ENCODE measurements at places on chromosomes 4 and X.

- no peak for DNase-seq
Measured at GRCh38 chr4:100069207-100069606, 119.1 kb upstream of the H2AZ1 start.

GRCh38 chrX:129791336-129791735, 11.6 kb downstream of the SASH3 start:
- no peak for DNase-seq

GRCh38 chr4:13534344-13535063, 9.8 kb downstream of the NKX3-2 start:
- DNase-seq: no peak

GRCh38 chr4:17096692-17097091, 198.2 kb upstream of the LDB2 start:
- no peak for DNase-seq

DNA sequence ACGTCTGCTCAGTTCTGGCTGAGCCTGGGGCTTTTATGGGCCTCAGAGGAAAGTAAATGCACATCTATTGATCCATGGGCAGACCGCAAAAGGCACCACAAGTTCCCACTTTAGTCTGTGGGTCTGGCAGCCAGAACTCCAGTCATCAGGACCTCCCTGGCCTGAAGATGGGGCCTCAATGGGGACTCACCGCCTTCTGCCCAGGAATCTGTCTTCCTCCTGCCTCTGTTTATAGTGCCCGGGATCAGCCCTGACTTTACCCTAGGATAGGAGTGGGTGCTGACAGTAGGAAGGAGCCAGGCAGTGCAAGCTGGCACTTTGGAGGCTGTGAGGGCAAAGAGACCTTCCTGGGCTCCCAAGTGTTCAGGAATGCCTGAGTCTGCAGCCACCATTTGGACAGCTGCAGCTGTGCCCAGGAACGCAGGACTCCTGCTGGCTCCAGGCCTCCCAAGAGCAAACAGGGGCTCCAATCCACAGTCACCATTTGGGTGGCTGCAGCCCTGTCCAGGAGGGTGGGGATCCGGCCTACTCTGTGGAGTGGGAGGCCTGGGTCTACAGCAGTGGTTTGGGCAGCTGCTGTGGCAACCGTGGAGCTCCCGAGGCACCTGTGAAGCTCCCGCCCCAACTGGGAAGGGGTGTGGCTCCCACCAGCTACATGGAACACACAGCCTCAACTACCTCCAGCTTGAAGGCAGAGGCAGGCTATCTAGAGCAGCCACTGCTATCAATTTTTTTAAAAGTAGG, 1440.9 kb upstream of the ADGRL3 start:
- no peak for DNase-seq

GRCh38 chrX:103846386-103846785, 14.3 kb upstream of the RAB9B start:
- no peak for DNase-seq

- DNase-seq: peak; percentile 14
Measured at GRCh38 chr4:74671080-74671698, 123.1 kb downstream of the BTC start.

- DNase-seq: no peak
Measured at GRCh38 chrX:38142610-38143009, 78.1 kb downstream of the SRPX start.

DNA sequence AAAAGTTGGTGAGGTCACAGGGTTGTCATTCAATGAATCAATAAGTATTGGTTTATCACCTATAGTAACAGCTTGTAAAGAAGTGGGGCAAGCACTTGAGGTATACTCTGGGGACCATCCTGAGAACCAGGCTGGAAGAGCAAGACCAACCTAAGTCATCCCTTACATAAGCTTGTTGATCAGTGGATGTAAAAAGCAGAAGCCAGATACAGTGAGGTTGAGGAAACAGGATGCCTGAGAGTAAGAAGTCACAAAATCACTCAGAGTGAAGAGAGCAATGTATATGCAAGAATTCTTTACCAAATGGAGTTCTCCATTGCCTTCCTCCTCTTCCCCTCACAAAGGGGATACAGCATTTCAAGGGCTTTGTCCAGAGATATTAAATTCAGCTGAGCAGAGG, 76.3 kb upstream of the PACRGL start:
- no peak for DNase-seq

- no peak for DNase-seq
Measured at GRCh38 chrX:47214435-47215077, 3.9 kb upstream of the CDK16 start.

DNA sequence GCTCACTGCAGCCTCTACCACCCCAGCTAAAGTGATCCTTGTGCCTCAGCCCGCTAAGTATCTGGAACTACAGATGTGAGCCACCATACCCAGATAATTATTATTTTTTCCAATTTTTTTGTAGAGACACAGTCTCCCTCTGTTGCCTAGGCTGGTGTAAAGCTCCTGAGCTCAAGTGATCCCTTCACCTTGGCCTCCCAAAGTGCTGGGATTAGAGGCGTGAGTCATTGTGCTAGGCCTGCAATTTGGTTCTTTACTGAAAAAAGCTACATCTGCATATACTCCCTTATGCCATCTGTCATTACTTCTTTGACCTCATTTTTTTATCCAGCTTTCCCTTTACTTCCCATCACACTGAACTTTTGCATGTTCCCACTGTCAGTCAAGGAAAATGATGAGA, 2012.4 kb upstream of the IGFBP7 start:
- DNase-seq: no peak

GRCh38 chrX:69361311-69361845, 142.7 kb upstream of the NALF2 start:
- DNase-seq: no peak

- DNase-seq: no peak
Measured at GRCh38 chr4:88219099-88219498, 60.7 kb upstream of the ABCG2 start.

DNA sequence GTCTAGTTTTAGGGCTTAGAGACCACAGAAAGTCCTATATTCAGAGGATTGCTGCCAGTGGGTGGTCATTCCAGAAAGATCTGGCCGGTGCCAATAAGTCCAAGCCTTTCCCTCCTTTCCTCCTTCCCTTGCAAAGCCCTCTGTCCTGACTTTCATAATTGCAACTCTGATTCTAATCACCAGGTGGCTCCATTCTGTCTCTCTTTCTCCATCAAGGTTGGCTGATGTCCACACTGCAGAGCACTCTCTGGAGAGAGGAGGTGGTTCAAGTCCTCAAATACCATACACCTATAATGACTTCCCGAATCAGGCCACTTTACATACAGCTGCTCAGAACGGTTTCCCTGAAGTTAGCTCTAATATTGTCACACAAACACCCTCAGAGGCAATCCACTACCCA, 22.4 kb upstream of the ARMCX4 start:
- no peak for DNase-seq

DNA sequence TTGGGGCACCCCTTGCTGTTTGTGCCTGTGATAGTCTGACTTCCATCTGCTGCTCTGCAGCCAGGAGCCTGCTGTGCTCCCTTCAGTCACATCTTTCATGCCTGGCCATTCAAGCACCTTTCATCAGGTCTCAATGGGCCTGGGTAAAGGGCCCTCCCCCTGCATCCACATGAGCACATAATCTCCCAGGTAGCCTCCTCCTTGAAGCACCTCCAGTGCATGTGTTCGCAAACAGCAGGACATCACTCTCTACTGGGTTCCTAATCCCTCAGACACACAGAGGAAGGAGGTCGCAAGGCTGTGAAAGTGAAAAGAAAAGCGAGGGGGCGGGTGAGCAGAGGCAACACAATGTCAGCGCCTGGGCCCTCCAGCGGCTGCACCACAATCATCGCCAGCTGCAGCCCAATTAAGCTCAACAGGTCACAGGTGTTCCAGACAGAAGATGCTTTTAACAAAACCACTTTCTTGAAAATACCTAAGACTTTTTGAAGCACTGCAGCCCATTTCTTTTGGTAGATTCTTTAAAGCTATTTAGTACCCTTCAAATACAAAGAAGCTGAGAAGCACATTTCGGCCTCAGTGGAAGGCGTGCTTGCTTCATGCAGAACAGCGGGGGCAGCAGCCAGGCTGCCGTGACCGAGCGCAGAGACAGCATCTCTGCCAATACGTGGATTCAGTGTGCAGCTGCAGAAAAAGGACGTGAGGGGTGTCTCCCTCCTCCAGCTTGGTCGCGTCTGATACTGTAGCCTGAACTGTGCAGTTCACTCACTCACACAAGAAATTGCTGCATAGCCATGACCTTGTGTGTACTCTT, 92.2 kb upstream of the SPRY1 start:
- DNase-seq: no peak

DNA sequence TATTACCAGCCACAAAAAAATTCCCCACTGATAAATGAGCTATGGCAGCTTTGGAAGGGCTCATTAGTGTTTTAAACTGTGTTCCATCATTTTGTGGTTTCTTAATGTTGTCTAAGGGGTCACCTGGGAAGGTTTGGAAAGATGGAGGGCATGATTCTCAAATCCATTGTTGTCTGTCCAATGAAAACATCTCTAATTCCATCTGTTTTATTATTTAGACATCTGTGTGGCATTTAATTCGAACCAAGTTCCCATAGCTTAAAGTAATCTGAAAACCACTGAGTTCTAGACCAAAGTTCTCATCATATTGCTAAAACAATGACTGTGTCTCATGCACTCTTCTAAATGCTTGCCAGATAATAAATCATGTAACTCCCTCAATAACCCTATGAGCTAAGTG, 103.8 kb upstream of the PPP3CA start:
- DNase-seq: no peak

GRCh38 chr4:10080589-10081217, 35.9 kb downstream of the WDR1 start:
- no peak for DNase-seq

- no peak for DNase-seq
Measured at GRCh38 chrX:128664211-128664610, 612.0 kb upstream of the ACTRT1 start.

DNA sequence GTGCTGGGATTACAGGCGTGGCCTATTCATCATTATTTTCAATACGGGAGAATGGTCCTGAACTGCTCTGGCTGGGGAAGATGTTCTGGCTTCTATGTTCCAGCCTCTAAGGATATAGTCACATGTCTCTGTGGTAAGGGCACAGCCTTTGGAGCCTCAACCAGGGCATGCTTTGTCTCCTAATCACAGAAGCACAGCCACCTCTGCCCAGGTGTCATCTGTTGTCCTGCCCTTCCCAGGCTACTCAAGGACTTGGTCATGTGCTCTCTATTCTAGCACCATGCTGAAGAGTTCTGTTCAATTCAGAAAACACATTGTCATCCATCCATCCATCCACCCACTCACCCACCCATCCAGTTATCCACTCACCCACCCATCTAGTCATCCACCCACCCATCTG, 29.5 kb downstream of the ASMTL start:
- no peak for DNase-seq

GRCh38 chr4:24433515-24434214, 150.7 kb downstream of the DHX15 start:
- no peak for DNase-seq

DNA sequence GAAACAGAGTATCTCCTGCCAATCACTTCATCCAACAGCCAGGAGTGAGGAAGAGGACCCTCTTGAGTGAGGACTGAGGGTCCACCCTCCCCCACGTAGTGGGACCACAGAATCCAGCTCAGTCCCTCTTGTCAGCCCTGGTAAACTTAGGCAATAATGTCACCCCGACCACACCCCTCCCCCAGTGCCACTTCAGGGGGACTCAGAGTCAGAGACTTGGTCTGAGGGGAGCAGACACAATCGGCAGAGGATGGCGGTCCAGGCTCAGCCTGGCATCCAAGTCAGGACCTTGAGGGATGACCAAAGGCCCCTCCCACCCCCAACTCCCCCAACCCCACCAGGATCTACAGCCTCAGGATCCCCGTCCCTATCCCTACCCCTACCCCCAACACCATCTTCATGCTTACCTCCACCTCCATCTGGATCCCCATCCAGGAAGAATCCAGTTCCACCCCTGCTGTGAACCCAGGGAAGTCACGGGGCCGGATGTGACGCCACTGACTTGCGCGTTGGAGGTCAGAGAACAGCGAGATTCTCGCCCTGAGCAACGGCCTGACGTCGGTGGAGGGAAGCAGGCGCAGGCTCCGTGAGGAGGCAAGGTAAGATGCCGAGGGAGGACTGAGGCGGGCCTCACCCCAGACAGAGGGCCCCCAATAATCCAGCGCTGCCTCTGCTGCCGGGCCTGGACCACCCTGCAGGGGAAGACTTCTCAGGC, at the start of the genes CSAG1 and MAGEA12:
CSAG1 (minus strand) TSS at position 461 of the 715 bp plus-strand sequence. CDS start 1,261 bp downstream, outside the sequence.
MAGEA12 (plus strand) TSS at position 497 of the 715 bp plus-strand sequence. CDS start 2,405 bp downstream, outside the sequence.
- no peak for DNase-seq

DNA sequence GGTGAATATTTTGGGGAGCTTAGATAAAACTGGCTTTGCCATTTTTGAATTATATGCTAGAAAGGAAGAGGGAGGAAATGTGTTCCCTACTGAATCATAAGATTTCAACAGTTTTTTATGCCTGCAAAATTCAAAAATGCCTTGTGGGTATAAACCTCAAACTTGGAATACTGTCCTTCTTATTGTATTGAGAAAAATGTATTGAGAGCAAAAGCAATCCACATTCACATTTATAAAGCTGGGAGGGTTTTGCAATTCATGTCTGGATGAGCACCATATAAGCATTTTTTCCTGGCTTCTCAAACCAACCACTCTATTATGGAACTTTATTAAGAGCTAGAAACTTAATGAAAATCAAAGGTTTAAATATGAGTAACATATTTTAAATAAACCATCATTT, 289.8 kb downstream of the PCDH7 start:
- DNase-seq: no peak

GRCh38 chrX:129553619-129554288, 13.7 kb downstream of the OCRL start:
- no peak for DNase-seq

- DNase-seq: no peak
Measured at GRCh38 chrX:17030580-17031270, 84.3 kb downstream of the REPS2 start.

DNA sequence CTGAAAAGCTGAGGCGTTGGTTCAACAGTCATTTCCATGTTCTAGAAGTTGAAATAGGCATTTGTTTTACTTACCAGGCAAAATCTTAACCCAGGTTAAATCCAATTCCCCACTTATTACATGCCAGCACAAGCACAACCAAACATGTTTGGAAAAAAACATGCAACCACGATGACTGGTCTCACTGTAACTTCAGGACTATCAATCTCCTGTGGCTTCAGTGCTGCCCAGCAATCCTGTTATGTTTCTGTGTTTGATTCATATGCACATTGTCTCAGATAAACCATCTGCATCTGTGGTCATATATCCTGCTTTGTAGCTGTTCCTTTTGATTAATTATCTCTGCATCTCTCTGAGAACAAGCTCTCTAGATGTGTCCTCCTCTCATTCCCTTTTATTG, 28.3 kb downstream of the PRDM8 start:
- no peak for DNase-seq

DNA sequence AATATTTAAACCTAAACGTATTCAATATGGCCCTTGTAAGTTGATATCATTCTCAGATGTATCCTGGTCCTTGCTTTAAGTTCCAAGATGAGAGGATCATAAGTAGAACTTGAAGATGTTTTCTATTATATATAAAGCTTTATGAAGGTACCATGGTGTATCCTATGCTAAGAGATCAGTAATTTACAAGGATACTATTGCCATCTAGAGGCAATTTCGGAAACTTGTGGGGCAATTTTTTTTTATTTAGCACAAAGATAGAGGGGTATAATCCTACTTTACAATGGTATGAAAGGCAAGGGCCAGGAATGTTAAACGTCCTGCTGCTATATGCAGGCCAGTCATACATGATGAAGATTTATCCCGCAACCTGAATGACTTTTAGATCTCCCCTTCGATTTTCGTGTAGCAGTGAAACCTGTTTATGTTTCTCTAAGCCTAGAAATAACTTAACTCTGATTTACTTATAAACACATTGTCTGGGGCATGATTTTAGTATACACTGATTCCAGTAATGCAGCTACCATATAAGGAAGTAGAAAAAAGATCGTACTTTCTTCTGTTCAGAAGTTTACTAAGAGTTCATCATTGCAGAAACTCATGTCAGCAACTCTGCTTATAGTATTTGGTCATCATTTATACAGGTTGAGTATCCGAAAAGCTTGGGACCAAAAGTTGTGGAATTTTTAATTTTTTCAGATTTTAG, 2.6 kb downstream of the SLC25A31 start:
- no peak for DNase-seq

Measured in stimulated activated CD8-positive, alpha-beta memory T cell treated with anti-CD3 and anti-CD28 coated beads, Interleukin-15, amount 100 ng/mL, for 48 hours (primary cell).